ENCODE measurements at places on chromosomes 3 and 15.

- DNase-seq = no peak
Observed at GRCh38 chr3:171093462-171093861, 66.9 kb upstream of the SLC2A2 start.

DNA sequence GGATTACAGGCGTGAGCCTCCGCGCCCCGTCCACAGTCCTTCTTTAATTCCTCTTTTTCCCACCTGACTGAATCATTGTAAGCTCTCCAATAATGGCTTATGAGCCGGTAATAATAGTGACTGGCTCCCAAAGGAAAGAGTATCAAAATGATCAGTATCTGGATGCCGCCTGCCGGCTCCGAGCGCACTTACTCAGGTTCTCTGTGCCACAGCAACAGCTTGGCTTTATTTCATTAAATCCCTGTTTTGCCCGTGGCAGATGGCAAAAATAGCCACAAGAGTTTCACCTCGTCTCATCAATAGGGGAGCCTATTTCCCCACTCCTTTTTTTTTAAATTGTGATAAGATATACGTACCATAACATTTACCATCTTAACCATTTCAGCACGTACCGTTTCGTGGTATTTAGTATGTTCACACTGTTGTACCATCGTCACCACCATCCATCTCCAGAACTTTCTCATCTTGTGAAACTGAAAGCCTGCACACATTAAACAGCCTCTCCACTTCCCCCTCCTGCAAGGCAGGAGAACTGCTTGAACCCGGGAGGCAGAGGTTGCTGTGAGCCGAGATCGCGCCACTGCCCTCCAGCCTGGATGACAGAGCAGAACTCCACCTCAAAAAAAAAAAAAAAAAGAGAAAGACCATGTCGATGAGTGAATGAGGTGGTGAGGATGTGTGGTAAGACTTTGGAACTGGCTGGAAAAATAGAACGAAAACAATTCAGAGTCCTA lies 80.7 kb upstream of the DLG1 start:
- no peak for DNase-seq

DNA sequence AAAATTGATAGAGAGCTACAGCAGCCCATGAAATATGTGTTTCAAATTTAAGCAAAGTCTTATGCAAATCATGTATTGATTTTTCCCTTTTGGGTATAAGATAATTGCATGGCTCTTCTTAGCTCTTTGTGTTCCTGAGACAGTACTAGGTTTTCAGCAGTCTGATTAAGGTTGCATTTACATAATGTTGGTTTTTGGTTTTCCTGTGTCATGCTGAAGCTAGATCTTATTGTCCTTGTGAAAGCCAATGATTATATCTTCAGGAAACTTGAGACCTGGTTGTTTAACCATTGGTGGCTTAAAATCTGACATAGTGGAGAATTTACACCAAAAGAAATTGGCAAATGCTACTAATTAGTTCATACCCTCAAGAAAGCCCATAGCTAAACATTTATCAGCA lies 392.6 kb downstream of the ZPLD1 start:
- no peak for DNase-seq

DNA sequence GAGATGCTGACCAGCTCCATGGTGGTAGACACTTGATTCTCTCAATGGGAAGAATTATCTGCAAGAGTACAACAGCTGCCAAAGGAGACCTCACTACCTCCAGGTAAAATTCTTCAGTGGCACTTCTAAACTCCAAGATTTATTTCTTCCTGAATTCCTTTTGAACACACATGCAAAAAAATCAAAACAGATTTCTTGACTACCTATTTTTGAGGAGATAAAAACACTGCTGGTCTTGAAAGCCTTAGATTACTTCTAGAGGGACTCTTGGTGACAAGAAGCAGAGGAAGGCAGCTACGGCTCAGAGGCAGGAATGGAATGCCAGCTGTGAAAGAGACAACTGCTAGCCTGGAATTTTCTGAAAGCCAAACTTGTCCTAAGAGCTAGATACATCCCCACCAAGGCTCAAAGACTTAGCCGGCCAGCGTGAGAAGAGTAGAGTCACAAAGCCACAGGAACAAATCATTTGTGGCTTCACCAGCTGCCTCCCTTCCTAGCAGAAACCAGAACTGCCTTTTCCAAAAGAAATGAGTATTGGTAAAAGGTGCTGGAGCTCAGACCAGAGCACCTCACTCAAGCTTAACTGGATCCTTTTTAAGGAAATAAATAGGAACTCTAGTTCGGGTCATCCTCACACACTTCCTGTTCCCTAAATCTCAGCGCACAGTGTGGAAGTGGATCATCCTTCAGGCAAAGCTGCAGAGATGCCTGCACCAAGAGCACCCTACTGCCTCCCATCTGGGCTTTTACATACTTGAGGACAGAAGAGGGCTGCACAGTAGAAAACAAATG lies 32.6 kb downstream of the CLK3 start:
- no peak for DNase-seq

DNA sequence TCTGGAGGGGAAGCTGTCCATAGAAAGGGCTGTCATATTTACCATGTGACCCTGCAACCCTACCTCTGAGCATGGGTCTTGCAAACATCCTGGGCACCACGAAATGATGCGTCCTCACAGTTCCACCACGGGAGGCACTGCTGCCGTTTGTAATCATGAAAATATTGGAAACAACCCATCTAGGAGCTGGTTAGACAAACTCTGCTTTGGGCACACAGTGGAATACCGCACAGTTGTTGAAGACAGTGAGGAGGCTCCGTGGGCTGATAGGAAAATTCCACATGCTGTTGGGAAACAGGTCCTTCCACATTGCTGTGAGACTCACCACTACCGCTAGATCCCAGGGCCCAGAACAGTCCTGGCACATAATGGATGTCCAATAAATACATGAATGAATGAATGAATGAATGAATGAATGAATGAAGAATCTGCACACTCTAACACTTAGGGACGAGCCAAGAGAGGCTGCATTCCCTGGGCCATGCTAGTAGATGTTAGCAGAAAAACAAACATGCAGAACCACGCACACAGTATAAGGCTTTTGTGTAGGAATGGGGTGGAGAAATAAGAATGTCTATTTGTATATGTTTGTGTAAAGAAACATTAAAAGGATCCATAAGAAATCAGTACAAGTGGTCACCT lies 40.6 kb downstream of the TPRA1 start:
- no peak for DNase-seq

- DNase-seq = no peak
Observed at GRCh38 chr3:126888186-126888760, 94.6 kb upstream of the PLXNA1 start.

DNA sequence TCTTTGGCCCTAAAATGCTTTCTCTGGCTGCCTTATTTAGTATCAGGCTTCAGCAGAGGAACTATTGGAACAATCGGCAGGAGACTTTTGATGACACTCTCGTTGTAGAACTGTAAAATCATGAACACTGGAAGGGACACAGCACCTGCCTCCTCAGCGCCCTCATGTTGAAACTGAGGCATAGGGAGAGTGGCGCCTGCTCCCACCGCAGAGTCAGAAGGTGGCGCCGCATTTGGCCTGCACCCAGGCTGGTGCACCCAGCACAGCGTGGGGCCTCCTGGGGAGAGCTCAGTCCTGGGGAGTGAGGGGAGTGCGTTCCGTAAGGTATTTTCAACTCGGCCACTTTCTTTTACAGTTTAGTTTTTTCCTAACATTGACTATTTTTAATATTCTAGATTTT lies 78.2 kb upstream of the BLM start:
- DNase-seq = no peak

GRCh38 chr3:107589454-107589853 lies 66.7 kb downstream of the BBX start:
- no peak for DNase-seq

GRCh38 chr3:194671511-194671899 lies 486 bp downstream of the LSG1 start:
- no peak for DNase-seq

DNA sequence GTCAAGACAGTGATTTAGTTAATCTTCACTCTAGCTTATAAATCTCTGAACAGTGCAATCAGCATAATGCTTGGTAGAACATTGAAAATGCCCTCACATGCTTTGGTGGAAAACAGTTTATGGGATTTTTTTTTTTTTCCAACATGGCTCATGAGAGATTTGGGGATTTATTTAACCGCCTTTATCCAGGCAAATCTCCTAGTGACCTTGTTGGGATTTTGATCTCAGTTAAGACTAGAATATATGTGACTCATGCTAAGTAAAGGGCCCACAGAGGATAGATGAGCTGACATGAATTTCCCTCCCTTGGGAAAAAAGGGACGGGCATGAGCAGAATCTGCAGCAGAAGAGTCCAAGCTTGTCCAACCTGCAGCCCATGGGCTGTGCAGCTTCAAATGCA lies 18.7 kb downstream of the LRTM1 start:
- no peak for DNase-seq

- no peak for DNase-seq
Observed at GRCh38 chr3:86654806-86655460, 336.0 kb downstream of the VGLL3 start.

DNA sequence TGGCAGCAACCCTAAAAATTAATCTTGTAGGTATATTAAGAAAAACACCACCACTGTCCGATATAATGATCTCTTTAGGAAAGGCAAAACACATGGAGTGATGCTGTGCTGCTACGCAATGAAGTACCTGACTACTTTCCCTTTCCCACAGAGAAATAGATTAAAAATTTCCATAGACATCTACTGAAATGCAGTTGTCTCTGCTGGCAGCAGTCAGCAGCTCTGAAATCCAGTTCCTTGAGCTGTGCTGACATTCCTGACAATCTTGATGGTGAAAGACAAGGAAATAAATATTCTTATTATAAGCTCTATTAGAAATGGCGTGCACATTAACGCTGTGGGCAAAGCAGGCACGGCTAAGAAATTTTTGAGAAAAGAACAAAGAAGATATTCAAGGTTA lies 287.6 kb downstream of the IL5RA start:
- DNase-seq = no peak

All from activated T-cell treated with anti-CD3 and anti-CD28 coated beads for 4 hours (primary cell).